Suppressor macrophage (primary cell): ENCODE measurements at places on chromosomes 13 and 19.

DNA sequence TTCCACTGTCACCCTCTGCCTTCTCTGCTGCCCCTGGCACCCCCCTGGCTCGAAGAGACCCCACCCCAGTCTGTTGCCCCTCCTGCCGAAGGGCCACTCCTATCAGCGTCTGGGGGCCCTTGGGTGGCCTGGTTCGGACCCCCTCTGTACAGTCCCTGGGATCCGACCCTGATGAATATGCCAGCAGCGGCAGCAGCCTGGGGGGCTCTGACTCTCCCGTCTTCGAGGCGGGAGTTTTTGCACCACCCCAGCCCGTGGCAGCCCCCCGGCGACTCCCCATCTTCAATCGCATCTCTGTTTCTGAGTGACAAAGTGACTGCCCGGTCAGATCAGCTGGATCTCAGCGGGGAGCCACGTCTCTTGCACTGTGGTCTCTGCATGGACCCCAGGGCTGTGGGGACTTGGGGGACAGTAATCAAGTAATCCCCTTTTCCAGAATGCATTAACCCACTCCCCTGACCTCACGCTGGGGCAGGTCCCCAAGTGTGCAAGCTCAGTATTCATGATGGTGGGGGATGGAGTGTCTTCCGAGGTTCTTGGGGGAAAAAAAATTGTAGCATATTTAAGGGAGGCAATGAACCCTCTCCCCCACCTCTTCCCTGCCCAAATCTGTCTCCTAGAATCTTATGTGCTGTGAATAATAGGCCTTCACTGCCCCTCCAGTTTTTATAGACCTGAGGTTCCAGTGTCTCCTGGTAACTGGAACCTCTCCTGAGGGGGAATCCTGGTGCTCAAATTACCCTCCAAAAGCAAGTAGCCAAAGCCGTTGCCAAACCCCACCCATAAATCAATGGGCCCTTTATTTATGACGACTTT is 2.0 kb downstream of the ZFP36 start:
- peak; percentile 61 for DNase-seq

- no peak for DNase-seq
Observed at GRCh38 chr13:76455960-76456359, 430.2 kb downstream of the KCTD12 start.

DNA sequence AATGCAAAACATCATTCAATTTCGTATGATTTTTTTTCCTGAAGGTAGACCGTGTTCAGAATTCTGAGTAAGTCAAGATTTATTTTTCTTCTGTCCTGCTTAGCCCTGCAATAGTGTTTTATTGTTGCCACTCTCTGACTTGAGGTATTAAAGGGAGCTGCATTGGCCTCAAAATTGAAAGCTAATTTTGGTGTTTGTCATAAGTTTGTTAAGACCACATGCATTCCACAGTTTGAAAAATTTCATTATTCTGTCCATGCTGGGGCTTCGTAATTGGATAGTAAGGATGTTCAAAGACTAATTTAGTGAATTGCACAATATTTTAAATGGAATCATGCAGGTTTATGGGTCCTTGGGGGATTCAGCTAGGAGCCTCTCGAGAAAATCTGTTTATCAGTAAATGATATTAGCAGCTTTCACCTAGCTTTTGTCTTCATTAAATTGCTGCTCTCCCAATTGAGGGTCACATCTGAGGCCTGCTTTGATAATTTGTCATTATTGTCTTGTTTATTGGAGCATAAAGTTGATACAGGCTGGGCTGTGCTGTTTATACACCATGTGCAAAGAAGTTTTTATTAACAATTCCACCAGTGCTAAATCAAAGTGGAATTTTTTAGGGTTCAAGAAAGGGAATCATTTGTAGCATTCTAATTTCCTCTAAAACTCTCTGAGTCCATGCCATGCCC is 339.8 kb upstream of the OBI1 start:
- DNase-seq: no peak

DNA sequence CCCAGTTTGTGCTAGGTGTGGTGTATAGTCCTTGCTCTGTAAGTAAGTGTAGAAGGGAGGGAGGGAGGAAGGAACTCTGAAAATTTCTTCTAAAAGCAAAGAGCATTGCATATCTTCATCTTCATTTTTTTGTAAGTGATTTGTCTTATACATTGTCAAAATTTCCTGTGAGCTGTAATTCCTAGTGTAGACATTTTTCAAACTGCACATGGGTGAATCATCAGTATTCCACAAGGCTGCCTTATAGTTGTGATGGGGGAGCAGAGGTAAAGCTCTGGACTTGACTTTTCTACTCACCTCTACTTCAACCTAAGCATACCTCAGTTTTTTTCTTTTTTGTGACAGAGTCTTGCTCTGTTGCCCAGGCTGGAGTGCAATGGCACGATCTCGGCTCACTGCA is 86.9 kb downstream of the CDK8 start:
- DNase-seq: no peak
